ENCODE measurements at places on chromosomes 11 and 22.
A peak's percentile ranks its signal among the peaks of the same experiment; 100 is the strongest.

DNA sequence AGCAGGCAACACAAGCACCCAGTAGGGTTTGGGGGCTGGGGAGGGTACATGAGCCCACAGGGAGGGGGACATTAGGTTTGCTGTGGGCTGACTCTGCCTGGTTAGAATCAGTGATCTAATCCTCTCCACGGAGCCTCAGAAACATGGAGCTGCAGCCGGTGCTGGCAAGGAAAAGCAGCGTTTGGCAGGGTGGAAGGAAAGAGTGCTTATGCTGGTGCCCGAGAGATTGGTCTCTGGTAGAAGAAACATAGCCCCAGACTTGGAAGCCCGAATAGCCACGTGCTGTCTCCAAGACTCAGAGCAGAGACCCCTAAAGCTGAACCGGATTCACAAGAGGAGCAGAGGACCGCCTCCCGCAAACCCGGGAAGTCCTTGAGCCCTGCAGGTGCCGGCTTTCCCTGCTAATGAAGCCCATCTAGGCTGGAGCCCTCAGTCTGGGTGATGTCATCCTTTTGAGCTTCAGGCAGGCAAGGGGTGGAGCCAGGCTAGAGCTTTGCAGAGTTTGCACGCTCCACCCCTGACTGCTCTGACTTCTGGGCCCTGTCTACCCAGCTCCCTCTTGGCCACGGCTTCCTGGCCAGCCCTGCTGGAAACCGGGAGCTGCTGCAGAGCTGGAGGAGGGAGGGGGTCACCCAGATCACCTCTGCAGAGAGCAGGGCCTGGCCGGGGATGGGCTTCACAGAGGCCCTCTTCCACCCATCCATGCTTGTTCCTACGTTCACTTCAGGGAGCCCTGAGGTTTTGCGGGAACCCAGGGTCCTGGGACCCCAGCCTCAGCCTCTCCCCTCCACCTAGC is 35.0 kb upstream of the JAM3 start:
- DNase-seq, result peak; percentile 62

- no peak for DNase-seq
Measured at GRCh38 chr11:131274233-131274632, 96.2 kb upstream of the NTM start.

GRCh38 chr11:32723332-32723731 is 71.1 kb downstream of the CCDC73 start:
- no peak for DNase-seq

DNA sequence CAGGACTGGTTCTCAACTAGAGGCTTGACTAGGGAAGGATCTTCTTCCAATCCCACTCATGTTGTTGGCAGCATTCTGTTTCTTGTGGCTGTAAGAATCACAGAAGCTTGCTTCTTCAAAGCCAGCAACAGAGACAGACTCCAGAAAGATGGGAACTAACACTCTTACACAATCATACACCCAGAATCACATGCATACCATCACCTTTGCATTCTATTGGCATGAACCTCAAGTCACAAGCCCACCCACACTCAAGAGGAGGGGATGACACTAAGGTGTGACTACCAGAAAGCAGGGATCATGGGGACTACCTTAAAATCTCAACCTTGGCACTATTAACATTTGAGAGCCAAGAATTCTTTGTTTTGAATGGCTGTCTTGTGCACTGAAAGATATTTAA is 13.6 kb upstream of the PANX3 start:
- no peak for DNase-seq

- DNase-seq, result no peak
Measured at GRCh38 chr11:10674911-10675440, 18.6 kb downstream of the IRAG1 start.

- no peak for DNase-seq
Measured at GRCh38 chr11:19560156-19560555, 152.5 kb upstream of the NAV2 start.

Measured in AG09319 (cell line).